ENCODE measurements at places on chromosomes 3 and 15.

DNA sequence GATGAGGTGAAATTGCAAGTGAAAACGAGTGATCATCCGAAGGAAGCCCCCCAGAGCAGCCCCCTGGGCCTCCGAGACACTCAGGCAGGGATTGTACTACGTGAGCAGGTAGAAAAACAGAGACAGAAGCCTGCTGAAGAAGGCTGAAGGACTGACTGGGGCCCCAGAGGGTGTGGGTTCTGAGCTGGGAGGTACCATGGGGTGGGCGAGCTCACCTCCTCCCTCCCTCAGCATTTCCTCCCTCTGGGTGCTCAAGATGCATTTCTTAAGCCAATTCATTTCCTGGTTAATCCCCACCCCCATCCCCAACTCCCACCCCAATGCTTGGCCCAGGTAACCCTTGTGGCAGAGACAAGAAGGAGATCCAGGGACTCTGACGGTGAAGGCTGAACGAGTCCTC is 108.7 kb downstream of the BDH1 start:
- no peak for DNase-seq

DNA sequence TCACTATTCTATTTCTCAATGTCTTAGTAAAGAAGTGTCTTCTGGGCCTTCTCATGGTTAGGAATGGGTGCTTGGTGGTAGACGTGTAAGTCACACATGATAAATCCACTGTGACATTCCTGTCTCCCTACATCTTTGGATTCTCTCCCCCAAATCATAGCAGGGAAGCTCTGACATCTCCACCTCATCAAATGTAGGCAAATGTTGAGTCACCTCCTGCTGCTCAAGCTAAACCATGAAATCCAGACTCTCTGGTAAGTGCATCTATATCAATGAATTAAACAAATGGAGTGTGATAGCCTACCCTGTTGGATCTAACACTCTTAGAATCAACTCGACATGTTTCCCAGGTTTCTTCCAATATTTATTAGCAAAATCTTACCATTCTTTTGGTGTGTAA is 42.8 kb upstream of the RPL35A start:
- DNase-seq, result no peak

DNA sequence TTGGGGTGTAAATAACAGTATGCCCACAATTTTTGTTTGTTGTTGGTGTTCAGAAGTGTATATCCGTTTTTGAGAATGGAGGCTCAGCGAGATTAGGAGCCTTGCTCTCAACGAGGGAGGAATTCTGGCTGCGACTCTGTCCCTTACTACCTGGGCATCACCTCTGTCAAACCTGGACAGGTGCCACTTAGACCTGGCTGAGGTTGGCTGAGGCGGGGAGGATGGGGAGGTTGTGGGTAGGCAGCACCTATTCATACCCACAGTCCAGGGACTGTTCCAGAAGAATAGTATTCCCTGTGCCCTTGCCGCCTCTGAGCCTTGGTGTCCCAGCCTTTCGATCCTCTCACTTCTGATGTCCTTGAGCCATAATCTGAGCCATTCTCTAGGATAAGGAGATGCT is 99.9 kb downstream of the LINGO1 start:
- no peak for DNase-seq

DNA sequence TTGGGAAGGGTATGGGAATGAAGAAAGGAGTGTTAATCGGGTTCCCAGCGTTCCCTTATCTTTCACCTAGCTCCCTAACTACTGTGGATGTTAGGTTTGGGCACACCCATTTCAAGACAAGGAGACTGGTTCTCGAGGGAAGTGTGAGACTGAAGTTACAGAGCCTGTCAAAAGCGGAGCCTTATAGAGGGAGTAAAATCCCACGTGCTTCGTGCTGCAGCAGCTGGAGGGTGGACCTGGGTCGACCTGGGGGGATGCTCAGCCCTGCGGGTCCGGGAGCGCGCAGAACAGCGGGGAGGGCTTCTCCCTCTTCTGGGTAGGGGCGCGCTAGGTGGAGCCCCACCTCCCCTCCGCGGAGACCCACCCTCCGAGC is 314 bp upstream of the TMED3 start:
- DNase-seq, result no peak

DNA sequence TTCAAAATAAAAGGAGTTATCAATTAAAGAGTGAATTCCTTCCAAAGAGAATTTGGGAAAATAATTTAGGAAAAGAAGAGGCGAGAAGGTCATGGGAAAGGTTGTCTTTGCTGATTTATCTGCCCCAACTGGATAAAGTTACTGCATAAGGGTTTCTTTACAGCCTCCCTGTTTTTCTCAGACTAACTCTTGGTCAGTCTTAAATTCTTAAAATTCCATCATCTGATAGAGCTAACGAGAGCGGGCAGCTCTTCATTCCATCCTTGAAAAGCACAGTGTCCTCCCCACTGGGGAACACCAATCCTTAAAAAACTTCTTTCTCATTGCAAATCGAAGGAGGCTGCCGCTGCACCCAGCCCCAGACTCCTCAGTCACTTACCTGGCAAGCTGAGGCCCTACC is 107.2 kb downstream of the PGPEP1L start:
- DNase-seq, result no peak

- no peak for DNase-seq
These were observed 66.6 kb upstream of the IGF1R start for GRCh38 chr15:98581715-98582114.

- DNase-seq, result no peak
These were observed 129.1 kb upstream of the SMAD3 start for GRCh38 chr15:66936109-66936860.

DNA sequence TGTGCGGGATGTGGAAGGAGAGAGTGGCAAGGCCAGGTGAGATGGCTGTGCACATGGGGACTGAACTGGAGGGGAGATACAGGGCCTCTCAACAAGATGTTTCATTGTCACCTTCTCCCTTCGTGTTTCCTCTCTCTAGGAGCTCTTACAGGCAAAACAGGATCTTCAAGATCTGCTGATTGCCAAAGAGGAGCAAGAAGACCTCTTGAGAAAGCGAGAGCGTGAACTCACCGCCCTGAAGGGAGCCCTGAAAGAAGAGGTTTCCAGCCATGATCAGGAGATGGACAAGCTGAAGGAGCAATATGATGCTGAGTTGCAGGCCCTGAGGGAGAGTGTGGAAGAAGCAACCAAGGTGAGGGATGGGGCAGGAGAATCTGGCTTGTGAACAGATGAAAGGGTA is 85.2 kb downstream of the CGNL1 start:
- no peak for DNase-seq

GRCh38 chr15:28037969-28038590 is 61.0 kb downstream of the OCA2 start:
- DNase-seq, result no peak

GRCh38 chr3:123406598-123406997 is 42.3 kb downstream of the ADCY5 start:
- no peak for DNase-seq

DNA sequence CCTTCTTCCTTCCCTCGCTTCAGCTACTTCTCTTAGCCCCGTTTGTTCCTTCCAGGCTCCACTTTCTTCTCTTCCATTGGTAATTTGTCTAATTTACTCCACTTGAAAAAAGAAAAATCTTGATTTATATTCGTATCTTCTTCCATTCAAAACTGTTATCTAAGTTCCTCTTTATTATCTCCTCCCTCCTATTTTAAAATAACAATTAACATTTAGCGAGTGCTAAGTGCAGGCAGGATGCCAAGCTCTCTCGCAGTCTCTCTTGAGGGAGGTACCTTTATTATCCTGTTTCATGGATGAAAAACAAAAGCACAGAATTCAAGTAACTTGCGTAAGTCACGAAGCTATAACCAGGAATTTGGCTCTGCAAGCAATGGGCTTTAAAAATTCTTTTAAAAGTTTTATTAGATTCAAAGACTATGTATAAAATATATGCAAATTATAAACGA is 418.9 kb upstream of the NAALADL2 start:
- DNase-seq, result no peak

GRCh38 chr3:10763817-10764258 is 52.2 kb upstream of the SLC6A11 start:
- no peak for DNase-seq

GRCh38 chr15:80887148-80887547 is 102.5 kb downstream of the MESD start:
- no peak for DNase-seq

- DNase-seq, result no peak
These were observed 831.0 kb downstream of the TUSC7 start for GRCh38 chr3:117540597-117540996.

GRCh38 chr15:36914466-36914865 is 185.9 kb downstream of the MEIS2 start:
- no peak for DNase-seq

- DNase-seq, result no peak
These were observed 7.9 kb downstream of the PCLAF start for GRCh38 chr15:64373360-64373759.

GRCh38 chr3:59180006-59180405 is 130.2 kb upstream of the CFAP20DC start:
- DNase-seq, result no peak

- no peak for DNase-seq
These were observed 118.8 kb downstream of the NSMCE3 start for GRCh38 chr15:29150515-29151483.

DNA sequence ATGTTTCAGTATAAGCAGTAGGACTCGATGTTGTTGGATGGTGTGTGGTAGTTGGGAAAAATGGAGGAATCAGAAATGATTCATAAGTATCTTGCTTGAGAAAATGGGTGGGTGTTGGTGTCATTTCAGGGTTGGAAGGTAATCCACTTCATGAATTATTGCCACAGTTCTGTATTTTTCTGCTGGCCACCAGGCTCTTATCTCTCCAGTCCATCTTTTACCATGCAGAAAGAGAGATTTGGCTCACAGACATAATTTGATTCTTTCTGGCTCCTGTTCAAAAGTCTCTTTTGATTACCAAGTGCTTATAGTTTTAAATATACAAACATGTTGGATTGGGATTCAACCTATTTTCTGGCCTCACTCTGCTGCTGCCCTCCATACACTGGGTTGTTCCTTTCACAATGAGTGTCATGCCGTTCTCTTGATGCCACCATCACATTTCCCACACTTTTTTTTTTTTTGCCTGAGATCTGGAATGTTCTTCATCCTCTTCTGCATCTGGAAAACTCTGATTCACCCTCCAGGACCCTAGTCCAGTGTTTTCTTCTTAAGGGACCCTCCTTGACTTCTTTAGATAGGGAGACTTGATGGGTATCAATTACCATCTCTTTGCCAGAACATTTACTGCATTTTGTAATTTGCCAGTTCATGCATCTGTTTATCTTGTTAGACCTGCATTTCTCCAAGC is 69.4 kb upstream of the GAP43 start:
- DNase-seq, result no peak

GRCh38 chr3:53137835-53138446 is 7.7 kb upstream of the RFT1 start:
- DNase-seq, result no peak

DNA sequence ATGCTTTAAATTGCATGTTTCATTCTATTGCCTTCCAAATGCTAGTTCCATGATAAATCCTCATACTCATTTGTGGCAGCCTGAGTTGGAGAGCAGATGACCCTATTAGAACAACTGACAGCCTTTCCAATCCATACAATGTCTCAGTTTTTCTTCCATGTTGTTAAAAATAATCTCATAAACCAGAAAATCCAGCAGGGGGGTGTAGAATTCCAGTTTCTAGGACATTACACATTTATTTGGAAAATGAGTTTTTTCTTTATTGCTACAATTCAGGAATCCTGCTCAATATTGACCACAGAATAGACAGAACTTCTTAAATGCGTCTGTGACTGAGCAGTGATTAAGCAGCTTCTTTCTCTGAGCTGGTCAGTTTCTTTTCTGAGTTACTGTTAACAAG is 174.2 kb upstream of the ATP10A start:
- no peak for DNase-seq

DNA sequence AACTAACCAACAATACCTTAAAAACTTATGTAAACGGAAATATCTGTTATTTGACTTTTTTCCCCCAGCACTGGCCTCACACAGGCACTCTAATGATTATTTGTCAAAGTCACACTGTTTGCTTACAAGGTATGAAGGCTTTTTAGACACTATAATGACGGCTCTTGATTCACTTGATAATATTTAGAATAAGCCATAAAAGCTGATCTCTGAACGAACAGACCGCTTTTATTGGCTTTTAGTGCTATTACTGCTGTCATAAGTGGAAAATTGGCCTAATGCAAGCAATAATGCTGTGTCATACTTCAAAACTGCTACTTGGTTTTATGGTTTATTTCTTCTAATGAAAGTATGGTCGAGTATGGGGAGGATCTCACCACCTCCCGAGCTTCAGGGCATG is 35.1 kb downstream of the MDFIC2 start:
- no peak for DNase-seq

- DNase-seq, result no peak
These were observed 165.8 kb downstream of the ERC2 start for GRCh38 chr3:56302417-56302816.

DNA sequence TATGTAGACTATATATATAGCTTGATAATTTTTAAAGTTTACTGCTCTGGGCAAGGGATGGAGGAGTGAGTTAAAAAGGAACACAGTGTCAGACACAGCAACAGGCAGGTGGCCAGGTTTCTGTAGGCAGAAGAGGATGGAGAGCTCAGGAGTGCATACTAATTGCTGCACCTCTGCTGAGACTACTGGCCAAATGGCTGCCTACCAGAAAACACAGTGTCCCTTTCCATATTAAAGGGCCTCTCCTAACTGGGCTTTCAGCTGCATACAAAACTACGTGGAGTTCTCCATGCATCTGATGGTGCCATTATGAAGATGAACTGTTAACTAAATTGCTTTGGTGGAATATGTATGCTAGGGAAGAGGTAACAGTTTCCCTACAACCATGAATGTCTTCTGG is 1.8 kb downstream of the ATP13A4 start:
- no peak for DNase-seq

DNA sequence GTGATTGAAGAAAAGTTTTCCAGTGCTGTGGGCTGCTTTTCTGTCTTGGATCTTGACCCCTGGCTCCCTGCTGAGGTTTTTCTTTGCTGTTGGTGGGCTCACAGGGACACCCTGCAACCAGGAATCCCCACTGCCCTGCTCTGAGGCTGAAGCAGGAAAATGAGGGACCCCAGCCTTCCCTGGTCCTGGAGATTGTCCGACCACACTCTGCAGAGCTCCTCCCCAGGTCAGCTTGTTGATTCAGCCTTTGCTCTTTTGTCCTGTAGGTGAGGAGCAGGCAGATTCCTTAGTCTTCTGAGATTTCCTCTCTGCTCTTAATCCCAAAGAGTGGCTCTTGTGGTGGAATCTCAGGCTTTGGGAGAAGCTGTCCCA is 194.5 kb downstream of the RPLP1 start:
- DNase-seq, result no peak

DNA sequence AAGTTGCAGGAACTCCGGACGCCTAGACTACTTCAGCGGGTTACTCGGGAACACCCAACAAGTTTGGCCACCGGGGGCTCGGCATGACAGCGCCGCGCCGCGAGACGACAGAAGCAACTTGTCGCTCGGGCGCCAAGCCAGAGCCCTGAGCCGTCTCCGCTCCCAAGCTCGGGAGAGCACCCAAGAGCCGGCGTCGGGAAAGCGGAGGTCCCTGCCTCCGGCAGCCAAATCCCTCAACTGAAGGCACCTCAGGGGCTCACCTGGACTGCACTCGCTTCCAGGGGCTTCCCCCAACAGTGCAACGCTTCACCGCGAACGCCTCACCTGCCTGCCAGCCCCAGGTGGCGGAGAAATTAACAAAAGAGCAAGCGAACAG is 640 bp downstream of the MB21D2 start:
- no peak for DNase-seq

Data from stimulated activated CD4-positive, alpha-beta T cell treated with anti-CD3 and anti-CD28 coated beads, Interleukin-2, amount 100 ng/mL, for 48 hours (primary cell).